Lower leg skin (tissue), 4 donors: ENCODE measurements at places on chromosomes 3 and 15. TPM values are rescaled to one million over a fixed set of nuclear protein-coding genes. Genes with fewer than 3 reads are reported as not detected.

DNA sequence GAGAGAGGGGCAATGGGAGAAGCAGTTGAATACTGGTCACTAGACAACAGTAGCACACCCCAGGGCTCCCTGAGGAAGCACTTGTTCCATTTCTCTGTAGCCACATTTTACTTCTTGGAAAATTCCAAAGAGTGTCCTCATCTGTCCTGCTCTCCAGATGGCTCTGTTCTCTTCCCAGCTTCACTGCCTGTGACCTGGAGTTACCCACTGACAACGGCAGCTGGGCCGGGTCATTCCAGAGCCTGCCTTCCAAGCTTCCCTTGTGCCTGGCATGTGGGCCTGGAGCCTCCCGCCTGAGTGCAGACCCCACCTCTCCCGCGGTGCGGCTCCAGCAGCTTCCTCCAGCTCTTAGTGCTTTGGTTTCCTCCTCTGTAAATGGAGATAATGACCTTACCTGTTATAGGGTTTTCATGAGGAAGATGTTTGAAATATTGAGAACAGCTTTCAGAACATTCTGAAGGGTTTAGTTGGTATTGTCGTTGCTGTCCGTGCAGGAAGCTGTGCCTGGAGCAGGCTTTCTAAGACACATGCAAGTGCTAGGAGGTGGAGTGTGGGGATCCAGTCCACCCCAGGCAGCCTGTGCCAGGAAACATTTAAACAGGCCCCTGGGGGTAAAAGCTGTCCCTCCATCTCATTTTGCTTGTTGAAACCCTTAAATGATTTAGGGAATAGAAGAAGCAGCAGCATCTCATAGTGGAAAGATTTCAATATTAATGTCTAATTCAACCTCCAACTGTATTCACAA lies 24.8 kb downstream of the EFCC1 start:
- DNase-seq: no peak

DTX3L gene
- total RNA-seq: 9.3 TPM

GRCh38 chr15:78752492-78753358 lies 58.5 kb downstream of the ADAMTS7 start:
- peak; percentile 36 for DNase-seq

GRCh38 chr3:31213869-31214486 lies 318.7 kb upstream of the STT3B start:
- DNase-seq: no peak

GHSR gene
- total RNA-seq: not detected

DNA sequence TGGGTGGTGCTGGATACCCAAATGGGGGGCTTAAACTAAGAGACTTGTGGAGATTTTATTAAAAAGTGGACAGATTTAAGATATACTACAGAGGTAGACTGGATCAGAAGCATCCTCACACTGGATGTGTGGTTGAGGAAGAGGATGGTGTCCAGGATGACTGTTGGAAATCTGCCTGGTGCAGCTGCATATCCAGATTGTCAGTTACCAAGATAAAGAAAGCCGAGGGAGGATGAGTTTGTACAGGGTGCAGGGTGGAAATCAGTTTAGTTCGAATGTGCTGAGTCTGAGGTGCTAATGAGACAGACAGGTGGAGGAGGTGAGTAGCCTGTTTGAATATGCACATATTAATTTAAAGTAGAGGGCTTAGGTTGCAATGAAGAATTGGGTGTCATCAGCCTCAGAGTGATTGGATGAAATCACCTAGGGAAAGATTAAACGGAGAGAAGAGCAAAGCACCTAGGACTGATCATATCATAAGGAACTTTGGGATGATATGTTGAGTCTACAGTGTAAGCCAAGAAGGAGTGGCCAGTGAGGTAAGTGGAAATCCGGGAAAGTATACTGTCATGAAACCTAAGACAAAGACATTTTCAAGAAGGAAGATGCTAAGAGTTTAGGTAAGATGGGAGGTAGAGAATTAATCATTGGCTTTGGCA lies 74.1 kb upstream of the GOLGA8B start:
- no peak for DNase-seq

GRCh38 chr3:96537165-96537564 lies 277.2 kb upstream of the EPHA6 start:
- DNase-seq: no peak

DNA sequence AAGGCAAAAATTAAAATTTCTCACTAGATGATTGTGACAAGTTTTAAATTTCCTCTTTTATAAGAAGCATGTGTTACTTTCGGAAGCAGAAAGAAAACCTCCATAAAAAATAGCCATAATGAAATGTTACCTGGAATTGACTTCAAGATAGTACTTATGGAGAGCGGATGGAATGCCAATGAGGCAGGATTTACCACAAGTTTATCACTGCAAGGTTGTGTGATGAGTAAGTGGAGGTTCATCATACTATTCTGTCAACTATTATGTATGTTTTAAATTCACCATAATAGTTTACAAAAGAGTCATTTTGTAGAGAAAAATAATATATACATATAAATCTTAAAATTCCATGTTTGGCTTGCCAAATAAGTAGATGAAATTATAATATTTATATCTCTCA lies 230.3 kb downstream of the SCAPER start:
- no peak for DNase-seq

NANOGP8 gene
- total RNA-seq: 0.95 TPM

GRCh38 chr3:129132097-129132866 lies 10.7 kb upstream of the RAB43 start:
- DNase-seq: no peak

ATP13A4 gene
- 39.6 TPM for total RNA-seq

DNA sequence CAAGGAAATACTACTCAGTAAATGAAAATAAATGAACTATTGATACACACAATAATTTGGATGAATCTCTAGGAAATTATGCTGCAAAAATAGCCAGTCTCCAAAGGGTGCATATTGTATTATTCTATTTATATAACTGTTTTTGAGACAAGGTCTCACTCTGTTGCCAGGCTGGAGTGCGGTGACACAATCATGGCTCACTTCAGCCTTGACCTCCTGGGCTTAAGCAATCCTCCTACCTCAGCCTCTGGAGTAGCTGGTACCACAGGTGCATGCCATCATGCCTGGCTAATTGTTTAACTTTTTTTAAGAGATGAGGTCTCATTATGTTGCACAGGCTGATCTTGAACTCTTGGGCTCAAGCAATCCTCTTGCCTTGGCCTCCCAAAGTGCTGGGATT lies 12.5 kb downstream of the KLHDC8B start:
- DNase-seq: no peak

DNA sequence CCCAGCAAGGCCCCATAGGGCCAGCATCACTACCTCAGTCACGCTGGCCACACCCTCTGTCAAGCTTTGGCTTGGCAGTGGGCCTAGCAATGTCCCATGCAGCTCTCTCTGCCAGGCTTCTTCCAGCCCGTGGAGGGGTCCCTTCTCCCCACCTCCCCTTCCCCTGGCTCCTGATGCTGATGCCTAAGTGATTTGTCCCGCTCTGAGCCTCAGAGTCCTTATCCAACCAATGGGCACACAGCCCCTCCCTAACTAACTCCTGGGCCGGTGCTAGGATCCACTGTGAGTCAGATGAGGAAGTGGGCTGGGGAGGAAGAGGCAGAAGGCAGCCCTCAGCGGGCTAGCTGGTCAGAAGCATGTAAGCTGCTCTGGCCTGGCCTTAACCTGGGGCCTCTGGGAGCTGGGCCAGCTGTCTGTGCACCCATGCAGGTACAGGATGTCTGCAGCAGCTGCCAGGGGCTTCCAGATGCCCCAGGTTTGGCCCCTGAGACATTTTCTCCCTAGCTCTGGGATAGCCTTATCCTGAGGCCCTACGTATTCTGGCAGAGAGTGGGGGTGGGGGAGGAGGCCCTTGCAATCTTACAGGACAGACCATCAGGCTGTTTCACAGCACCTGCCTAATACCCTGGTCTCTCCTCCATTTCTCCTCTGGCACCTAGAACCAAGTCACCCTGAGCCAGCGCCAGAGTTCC lies 740 bp upstream of the ZBTB47 start:
- DNase-seq: peak; percentile 76

GRCh38 chr3:157174290-157174648 lies 14.3 kb upstream of the CCNL1 start:
- peak; percentile 87 for DNase-seq

MNS1 gene
- total RNA-seq: 0.78 TPM

TTBK2 gene
- total RNA-seq: 6.0 TPM
